ENCODE measurements at places on chromosomes 12 and 14. TPM values are rescaled to one million over a fixed set of nuclear protein-coding genes. Genes with fewer than 3 reads are reported as not detected.

- no peak for DNase-seq
Observed at GRCh38 chr12:105040476-105040875, 43.8 kb downstream of the ALDH1L2 start.

DNA sequence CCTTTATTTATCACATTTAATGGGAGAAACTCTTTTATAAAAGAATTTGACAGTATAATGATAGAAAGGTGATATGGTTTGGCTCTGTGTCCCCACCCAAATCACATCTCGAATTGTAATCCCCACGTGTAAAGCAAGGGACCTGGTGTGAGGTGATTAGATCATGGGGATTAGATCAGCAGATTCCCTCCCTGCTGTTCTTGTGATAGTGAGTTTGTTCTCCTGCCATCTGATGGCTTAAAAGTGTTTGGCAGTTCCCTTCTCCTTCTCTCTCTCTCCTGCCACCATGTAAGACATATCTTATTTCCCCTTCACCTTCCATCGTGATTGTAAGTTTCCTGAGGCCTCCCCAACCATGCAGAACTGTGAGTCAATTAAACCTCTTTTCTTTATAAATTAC, 1110.3 kb downstream of the FLRT2 start:
- DNase-seq, result no peak

GRCh38 chr12:2960390-2960956, 1.3 kb downstream of the TEAD4 start:
- DNase-seq, result no peak

GRCh38 chr12:92890601-92891106, 38.4 kb downstream of the EEA1 start:
- no peak for DNase-seq

DNA sequence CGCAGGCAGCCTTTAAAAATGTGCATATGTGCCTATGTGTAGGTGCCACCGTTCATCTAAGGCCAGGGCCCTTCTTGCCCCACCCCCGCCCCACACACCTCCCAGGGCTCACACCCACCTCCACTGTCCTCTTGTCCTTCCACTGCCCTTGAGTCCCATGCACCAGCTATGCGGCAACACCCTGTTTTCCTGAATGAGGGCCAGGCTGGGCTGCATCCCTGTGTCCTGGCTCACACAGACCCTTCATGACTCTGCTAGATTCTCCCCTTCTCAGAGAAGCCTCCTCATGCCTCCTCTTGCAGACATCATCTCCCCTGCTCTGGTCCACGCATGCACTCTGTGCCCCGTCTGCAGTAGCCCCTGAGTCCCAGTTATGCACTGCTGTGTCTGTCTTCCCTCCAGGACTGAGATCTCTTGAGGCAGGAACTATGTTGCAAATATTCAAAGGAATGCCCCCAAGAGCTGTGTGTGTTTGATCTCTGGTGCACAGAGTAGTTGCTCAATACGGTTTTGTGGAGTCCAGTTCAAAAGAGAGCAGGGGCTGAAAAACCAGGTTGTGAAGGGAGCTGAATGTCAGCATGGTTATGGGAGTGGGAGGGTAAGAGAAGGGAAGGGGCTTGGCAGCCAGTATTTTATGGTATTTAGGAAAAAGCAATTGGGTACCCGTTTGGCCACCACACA, 47.3 kb upstream of the ESRRB start:
- no peak for DNase-seq

GRCh38 chr12:31790759-31791158, 61.9 kb upstream of the AMN1 start:
- no peak for DNase-seq

DNA sequence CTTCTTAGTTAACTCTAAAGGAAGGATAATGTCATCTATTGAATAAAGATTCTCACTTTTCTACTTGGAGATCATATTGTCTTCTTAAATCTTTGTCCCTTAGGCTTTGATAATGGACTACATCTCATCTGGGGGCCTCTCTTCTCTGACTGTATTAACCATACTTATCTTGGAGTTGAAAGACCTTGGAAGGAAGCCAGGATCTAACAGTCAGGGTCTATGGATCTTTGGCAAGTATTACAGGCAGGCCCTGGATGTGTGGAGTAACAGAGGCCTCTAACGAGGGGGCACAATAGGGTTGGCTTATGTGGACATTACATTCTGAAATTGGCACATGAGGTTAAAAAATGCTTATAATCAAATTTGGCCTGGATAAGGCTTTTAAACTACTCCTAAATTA, 513.8 kb downstream of the NRXN3 start:
- no peak for DNase-seq

The GCH1 gene
- 17.0 TPM for total RNA-seq

The PMEL gene
- 1.1 TPM for total RNA-seq
